IPS DF 6.9 (cell line): ENCODE measurements at places on chromosomes 5 and 9.

- no peak overlapping the region for H3K4me3 ChIP-seq
- no peaks in the 10 kb centered on the region; the same call in 1 of the 2 replicates for H3K4me1 ChIP-seq
- H3K27me3 ChIP-seq: no peaks in the 10 kb centered on the region
- no peak overlapping the region for H3K27ac ChIP-seq
These were observed 63.3 kb downstream of the CWC27 start for GRCh38 chr5:64831996-64832395.

DNA sequence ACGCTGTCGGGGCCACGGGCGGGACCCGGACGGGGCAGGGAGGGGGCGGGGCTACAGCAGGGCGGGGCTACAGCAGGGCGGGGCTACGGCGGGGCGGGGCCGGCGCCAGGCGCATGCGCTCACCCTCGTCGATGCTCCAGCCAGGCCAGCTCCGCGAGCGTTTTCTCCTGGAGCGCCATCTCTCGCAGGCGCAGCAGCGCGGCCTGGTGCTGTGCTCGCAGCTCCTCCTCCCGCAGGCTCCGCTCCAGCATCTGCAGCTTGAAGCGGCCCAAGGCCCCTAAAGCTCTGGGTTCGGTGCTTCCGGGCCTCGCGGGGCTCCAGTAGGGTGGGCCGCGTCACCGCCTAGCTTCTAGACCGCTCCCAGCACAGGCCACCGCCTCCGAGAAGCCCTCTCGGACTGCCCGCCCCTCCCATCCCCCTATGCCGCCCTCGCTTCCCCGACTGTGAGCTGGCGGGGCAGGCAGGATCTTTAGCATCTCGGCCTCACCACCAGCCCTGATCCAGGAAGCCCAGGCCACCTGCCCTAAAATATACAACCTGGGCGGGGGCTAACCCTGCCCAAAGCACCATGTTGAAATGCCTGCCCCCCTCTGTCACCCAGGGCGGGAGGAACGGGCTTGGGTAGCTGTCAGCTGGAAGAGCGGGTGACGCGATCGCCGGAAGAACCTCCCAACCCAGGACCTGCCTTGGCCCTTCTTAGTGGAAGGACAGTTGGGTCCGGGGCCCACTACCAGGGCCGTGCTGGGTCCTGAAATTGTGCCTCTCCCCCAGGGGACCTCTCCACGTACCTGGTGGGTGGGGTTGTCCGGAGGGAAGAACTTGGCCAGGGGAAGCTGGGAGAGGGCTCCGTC lies 21.9 kb upstream of the QSOX2 start:
- peak; percentile 58 for DNase-seq
- no peaks in the 10 kb centered on the region for H3K27me3 ChIP-seq
- peak overlapping the region; percentile 50; the same call in 1 of the 2 replicates for H3K4me3 ChIP-seq
- H3K27ac ChIP-seq: no peak overlapping the region

DNA sequence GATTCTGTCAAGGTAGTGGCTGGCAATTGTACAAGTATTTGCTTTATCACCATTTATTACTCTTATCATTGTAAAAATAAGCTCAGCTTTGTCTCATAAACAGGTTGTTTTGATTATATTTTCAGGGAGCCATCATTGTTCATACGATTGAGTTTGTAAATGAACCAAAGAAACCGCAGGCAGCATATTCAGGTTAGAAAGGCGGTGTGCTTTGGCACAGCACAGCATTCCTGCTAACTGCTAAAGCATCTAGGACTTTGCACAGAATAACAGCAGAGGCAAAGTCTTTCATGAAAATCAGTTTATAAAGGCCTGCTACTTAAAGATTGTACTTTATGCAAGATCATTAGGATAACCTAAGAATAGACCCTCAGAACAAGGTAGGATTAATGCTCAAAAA lies 281.5 kb upstream of the SLC24A2 start:
- H3K27me3 ChIP-seq: no peaks in the 10 kb centered on the region
- H3K4me1 ChIP-seq: no peaks in the 10 kb centered on the region
- H3K4me3 ChIP-seq: no peak overlapping the region
- H3K36me3 ChIP-seq: no peaks in the 10 kb centered on the region

GRCh38 chr5:120146787-120147186 lies 317.3 kb upstream of the PRR16 start:
- no peaks in the 10 kb centered on the region for H3K36me3 ChIP-seq
- no peaks in the 10 kb centered on the region for H3K27me3 ChIP-seq
- DNase-seq: no peak
- no peaks in the 10 kb centered on the region for H3K4me1 ChIP-seq
- H3K27ac ChIP-seq: no peak overlapping the region
- no peak overlapping the region for H3K4me3 ChIP-seq

- H3K4me1 ChIP-seq: peaks cover 10% of the 10 kb centered on the region
- DNase-seq: no peak
- H3K36me3 ChIP-seq: no peaks in the 10 kb centered on the region
- no peaks in the 10 kb centered on the region for H3K27me3 ChIP-seq
- H3K27ac ChIP-seq: no peak overlapping the region
These were observed 36.3 kb downstream of the ERGIC1 start for GRCh38 chr5:172870291-172870714.

DNA sequence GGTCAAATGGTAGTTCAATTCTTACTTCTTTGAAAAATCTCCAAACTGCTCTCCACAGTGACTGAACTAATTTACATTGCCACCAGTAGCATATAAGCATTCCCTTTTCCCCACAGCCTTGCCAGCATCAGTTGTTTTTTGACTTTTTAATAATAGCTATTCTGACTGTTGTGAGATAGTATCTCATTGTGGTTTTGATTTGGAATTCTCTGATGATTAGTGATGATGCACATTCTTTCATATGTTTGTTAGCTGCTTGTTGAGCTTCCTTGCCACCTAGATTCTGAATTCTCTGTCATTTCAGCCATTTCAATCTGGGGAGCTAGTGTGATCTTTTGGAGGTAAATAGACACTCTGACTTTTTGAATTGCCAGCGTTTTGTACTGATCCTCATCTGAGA lies 24.0 kb downstream of the CDK20 start:
- no peaks in the 10 kb centered on the region for H3K36me3 ChIP-seq
- no peak overlapping the region for H3K27ac ChIP-seq
- no peaks in the 10 kb centered on the region for H3K27me3 ChIP-seq
- H3K4me3 ChIP-seq: no peak overlapping the region
- no peaks in the 10 kb centered on the region for H3K4me1 ChIP-seq

- H3K4me1 ChIP-seq: no peaks in the 10 kb centered on the region
- DNase-seq: no peak
- no peak overlapping the region for H3K4me3 ChIP-seq
These were observed 570.4 kb upstream of the ST8SIA4 start for GRCh38 chr5:101473483-101473882.

- H3K36me3 ChIP-seq: no peaks in the 10 kb centered on the region
- H3K4me1 ChIP-seq: no peaks in the 10 kb centered on the region
- no peak overlapping the region for H3K27ac ChIP-seq
- DNase-seq: no peak
- peaks cover 6% of the 10 kb centered on the region; the same call in 1 of the 2 replicates for H3K27me3 ChIP-seq
These were observed 3.6 kb downstream of the CAMK4 start for GRCh38 chr5:111227801-111228200.

- H3K27me3 ChIP-seq: no peaks in the 10 kb centered on the region
- H3K36me3 ChIP-seq: no peaks in the 10 kb centered on the region
- H3K27ac ChIP-seq: no peak overlapping the region
- H3K4me3 ChIP-seq: no peak overlapping the region
These were observed 36.5 kb upstream of the RASA1 start for GRCh38 chr5:87231037-87231808.

DNA sequence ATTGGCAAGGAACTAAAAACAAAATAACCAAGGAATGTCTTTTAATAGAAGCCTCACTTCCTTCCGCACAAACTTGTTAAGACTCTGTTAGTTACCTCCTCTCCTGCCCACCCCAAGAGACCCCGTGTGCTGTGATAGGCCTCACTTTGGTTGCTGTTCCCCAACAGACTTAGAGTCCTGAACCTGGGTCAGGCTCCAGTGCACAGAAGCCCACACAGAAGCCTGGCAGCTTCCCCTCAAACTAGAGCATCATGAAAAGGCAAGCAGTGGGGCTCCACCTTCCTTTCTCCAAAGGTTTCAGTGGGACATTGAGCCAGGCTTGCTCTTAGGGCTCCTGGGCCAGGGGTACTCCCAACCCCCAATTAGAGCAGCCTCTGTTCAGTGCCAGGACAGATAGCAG lies 230.5 kb downstream of the ESM1 start:
- H3K27ac ChIP-seq: no peak overlapping the region
- H3K27me3 ChIP-seq: no peaks in the 10 kb centered on the region
- no peak overlapping the region for H3K4me3 ChIP-seq

GRCh38 chr5:168364750-168365550 lies 73.5 kb downstream of the WWC1 start:
- H3K4me3 ChIP-seq: no peak overlapping the region
- H3K27ac ChIP-seq: no peak overlapping the region
- peaks cover 5% of the 10 kb centered on the region; the same call in 1 of the 2 replicates for H3K4me1 ChIP-seq
- no peaks in the 10 kb centered on the region for H3K36me3 ChIP-seq
- DNase-seq: no peak

DNA sequence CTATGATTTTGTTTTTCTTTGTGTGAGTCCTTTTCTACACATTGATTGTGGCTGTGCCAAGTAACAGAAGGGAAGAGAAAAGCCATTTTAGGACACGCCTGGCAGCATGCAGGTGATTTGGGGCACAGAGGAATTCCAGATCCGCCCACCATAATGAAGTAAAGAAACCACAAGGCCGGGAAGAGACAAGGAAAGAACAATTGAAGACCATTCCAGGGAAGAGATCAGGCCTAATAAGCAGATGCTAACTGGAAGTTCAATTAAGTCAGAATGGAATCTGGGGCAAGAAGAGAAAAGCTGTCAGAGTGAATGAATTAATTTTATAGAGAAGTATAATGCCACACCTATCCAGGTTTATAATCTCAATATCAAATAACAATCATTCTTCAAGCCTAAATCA lies 110.2 kb upstream of the ISL1 start:
- H3K27ac ChIP-seq: no peak overlapping the region
- no peak for DNase-seq
- no peaks in the 10 kb centered on the region for H3K27me3 ChIP-seq
- H3K36me3 ChIP-seq: no peaks in the 10 kb centered on the region
- no peak overlapping the region for H3K4me3 ChIP-seq

GRCh38 chr5:81213070-81213469 lies 20.1 kb upstream of the CKMT2 start:
- H3K4me3 ChIP-seq: no peak overlapping the region
- 0 out of 2 replicates have a peak, but pooled peaks cover 2% of the 10 kb centered on the region for H3K36me3 ChIP-seq
- H3K27ac ChIP-seq: no peak overlapping the region
- DNase-seq: no peak
- no peaks in the 10 kb centered on the region for H3K27me3 ChIP-seq

GRCh38 chr9:75914883-75915452 lies 24.5 kb downstream of the PCSK5 start:
- H3K4me1 ChIP-seq: peaks cover 6% of the 10 kb centered on the region
- no peak for DNase-seq
- no peaks in the 10 kb centered on the region for H3K36me3 ChIP-seq

- no peak overlapping the region for H3K4me3 ChIP-seq
- H3K27me3 ChIP-seq: no peaks in the 10 kb centered on the region
- H3K4me1 ChIP-seq: no peaks in the 10 kb centered on the region
These were observed 14.0 kb upstream of the LTC4S start for GRCh38 chr5:179779826-179780225.

DNA sequence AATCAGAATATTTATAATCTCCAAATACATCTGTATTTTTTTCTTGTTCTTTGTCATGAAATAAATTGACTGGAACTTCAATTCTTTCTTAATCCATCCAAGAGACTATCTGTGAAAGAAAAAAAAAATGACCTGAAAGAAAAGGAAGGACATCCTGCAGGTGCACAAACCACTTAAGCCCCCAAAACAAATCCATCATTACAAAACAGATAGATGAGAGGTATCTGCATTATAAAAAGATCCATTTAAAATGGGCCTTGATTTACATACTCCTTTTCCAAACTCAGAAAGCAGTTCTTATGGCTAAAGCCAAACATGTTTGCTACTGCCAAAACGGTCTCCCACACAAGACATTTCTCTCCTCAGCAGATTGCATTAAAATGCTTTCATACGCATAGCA lies 85.5 kb downstream of the ELAVL2 start:
- DNase-seq: no peak
- no peaks in the 10 kb centered on the region for H3K27me3 ChIP-seq
- H3K27ac ChIP-seq: peak overlapping the region; percentile 86
- H3K36me3 ChIP-seq: no peaks in the 10 kb centered on the region

GRCh38 chr9:91421128-91421765 lies 2.4 kb downstream of the NFIL3 start:
- H3K36me3 ChIP-seq: no peaks in the 10 kb centered on the region
- peaks cover 4% of the 10 kb centered on the region; the same call in 1 of the 2 replicates for H3K4me1 ChIP-seq
- H3K27me3 ChIP-seq: peaks cover 22% of the 10 kb centered on the region
- peak overlapping the region; percentile 56; the same call in 1 of the 2 replicates for H3K4me3 ChIP-seq
- no peak overlapping the region for H3K27ac ChIP-seq

GRCh38 chr9:14941501-14942405 lies 31.5 kb upstream of the FREM1 start:
- H3K27me3 ChIP-seq: no peaks in the 10 kb centered on the region
- H3K4me3 ChIP-seq: no peak overlapping the region
- no peak overlapping the region for H3K27ac ChIP-seq
- DNase-seq: no peak

DNA sequence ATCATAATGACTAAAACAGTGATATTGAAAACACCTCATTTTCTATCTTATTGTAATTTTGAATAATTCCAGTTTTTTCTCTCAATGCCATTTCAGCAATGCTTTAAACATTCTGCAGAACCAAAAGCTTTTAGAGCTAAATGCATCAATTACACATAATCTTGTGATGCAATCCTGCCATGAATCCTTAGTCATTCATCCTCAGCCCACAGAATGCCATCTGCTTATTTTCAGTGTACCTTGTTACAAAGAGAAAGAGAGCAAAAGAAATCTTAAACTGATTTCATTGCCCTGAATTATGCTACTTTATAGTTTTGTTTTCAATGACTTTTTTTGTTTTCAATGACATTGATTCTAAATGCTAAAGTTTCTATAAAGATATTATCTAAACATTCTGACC lies 1234.8 kb upstream of the C9orf72 start:
- no peak overlapping the region for H3K4me3 ChIP-seq
- no peak overlapping the region for H3K27ac ChIP-seq
- H3K4me1 ChIP-seq: no peaks in the 10 kb centered on the region; the same call in 1 of the 2 replicates
- DNase-seq: no peak

DNA sequence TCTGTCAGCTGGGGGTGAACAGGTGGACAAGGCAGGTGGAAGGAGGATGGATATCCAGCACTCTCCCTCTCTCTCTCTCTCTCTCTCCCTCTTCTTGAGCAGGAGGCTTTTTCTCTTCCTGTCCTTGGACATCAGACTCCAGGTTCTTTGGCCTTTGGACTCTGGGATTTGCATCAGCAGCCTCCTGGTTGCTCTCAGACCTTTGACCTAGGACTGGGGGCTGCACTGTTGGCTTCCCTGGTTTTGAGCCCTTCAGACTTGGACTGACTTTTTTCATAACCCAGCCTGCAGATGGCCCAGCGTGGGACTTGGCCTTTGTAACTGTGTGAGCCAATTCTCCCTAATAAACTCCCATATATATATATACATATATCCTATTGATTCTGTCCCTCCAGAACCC lies 35.0 kb upstream of the SEMA4D start:
- H3K36me3 ChIP-seq: no peaks in the 10 kb centered on the region
- no peak overlapping the region for H3K4me3 ChIP-seq
- no peaks in the 10 kb centered on the region for H3K4me1 ChIP-seq

DNA sequence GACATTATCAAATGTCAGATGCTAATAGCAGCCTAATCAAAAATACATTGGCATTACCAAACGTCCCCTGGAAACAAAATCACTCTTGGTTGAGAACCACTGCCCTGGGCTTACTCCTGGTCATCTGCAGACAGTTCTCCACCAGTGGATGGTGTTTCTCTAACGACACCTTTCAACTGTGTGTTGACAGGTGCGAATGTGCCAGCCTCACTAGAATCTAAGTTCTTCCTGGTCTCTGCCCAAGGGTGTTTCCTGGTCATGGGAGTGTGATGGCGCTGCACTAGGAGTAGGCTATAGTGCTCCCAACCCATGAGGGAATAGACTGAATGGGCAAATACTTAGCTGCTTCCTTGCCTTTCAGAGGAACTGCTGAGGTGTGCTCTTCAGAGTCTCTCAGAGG lies 105.9 kb downstream of the MRPS27 start:
- H3K4me1 ChIP-seq: 0 out of 2 replicates have a peak, but pooled peaks cover 1% of the 10 kb centered on the region
- H3K36me3 ChIP-seq: 0 out of 2 replicates have a peak, but pooled peaks cover 3% of the 10 kb centered on the region
- no peaks in the 10 kb centered on the region for H3K27me3 ChIP-seq
